ENCODE measurements at places on chromosomes 11 and 22. TPM values are rescaled to one million over a fixed set of nuclear protein-coding genes. Genes with fewer than 3 reads are reported as not detected.

IFT27 gene
- 30.5 TPM for total RNA-seq

LGALS12 gene
- total RNA-seq, result not detected

A4GALT gene
- total RNA-seq, result 18.8 TPM

LGALS1 gene
- total RNA-seq, result 2,698 TPM

BDNF gene
- total RNA-seq, result 2.6 TPM

OR52A5 gene
- not detected for total RNA-seq

ZDHHC5 gene
- 67.4 TPM for total RNA-seq

CDON gene
- total RNA-seq, result 3.5 TPM

BTG4 gene
- not detected for total RNA-seq
